ENCODE measurements at places on chromosomes 7 and 10.

GRCh38 chr7:6107924-6108323 lies 76.7 kb downstream of the ANKRD61 start:
- no peak for DNase-seq

DNA sequence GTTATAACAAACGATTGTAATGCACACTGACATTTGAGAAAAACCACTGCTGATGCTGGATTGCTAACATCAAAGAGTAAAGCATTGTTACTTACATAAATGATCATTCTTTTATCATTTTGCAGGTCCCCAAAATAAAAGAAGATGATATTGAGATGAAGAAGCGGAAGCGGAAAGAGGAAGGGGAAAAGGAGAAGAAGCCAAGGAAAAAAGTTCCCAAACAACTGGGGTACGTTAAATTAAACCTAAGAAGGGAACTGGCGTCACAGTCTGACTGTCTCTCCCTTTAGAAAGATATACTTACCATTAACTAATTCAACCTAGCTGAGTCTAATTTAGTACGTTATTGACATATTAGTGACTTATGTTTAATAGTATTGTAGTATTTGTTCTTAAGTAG lies 28.1 kb downstream of the UBN2 start:
- no peak for DNase-seq

GRCh38 chr7:42700406-42701327 lies 211.2 kb downstream of the C7orf25 start:
- no peak for DNase-seq

GRCh38 chr7:107332488-107333269 lies 137.2 kb upstream of the GPR22 start:
- DNase-seq: no peak

DNA sequence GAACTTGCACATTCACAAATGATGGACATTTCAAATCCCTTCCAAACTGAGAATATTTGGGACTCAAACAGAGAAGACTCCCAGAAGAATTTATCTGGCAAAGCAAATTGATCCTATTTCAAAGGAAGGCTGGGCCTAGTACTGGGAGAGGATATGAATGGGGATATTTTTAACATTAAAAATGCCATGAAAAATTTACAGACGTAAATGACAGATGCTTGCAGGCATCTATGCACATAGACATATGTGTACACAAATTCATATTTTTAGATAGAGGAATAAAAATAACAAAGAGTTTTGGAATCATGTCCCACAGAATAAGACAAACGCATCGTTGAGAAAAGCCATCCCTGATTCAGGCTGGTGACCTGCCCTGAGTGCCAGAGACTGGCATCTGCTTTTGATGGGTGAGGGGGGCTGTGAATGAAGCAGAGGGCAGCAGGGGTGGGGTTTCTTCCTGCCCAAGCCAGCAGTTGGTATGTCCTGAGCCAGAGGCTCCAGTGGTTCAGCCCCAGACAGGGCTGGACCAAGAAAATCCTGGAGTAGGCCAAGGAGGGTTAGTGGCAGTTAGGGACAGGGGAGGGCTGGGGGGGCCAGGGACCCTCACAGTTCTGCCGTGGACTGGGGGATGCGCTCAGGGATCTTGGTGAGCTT lies 138.5 kb downstream of the SLIT1 start:
- DNase-seq: no peak

- DNase-seq: no peak
Observed at GRCh38 chr10:12841826-12842225, 159.7 kb downstream of the CCDC3 start.

- no peak for DNase-seq
Observed at GRCh38 chr7:109967406-109967805, 1123.5 kb upstream of the LRRN3 start.

DNA sequence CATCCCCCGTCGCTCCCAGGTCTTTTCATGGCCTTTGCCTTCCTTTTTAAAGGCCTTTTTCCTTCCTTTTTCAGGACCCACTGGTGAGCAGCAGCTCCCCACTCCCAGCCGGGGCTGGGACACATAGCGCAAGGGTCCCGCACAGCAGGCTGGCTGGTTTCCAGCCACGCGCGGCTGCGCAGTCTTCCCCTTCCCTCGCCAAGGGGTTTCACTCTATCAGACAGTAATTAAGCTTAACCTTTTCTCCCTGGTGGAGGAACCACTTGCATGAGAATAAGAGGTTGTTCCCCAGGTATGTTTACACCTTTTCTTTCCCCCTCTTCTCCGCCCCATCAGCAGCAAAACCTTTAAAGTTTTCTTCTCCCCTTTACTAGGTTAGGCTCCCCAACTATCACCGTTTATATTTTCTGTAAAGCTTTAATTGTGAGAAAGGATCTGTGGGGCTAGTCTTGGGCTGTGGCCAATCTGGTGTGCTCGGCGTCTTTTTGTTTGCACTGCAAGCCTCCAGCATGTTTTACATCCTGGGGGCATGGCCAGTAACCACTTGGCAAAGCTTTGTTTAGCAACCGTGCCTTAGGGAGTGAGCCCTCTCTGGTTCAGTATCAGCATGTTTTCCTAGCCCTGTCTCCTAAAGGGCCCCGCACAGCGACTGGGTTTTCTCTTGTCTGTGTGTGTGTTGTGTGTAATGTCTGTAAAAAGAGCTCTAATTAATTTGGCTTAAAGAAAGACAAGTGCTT lies 219.6 kb downstream of the PHF14 start:
- DNase-seq: peak; percentile 73

GRCh38 chr7:33044401-33044718 lies 18.2 kb downstream of the NT5C3A start:
- DNase-seq: peak; percentile 29
